Occipital lobe (tissue), 3 donors: ENCODE measurements at places on chromosomes 4 and X. TPM values are rescaled to one million over a fixed set of nuclear protein-coding genes. Genes with fewer than 3 reads are reported as not detected.

DNA sequence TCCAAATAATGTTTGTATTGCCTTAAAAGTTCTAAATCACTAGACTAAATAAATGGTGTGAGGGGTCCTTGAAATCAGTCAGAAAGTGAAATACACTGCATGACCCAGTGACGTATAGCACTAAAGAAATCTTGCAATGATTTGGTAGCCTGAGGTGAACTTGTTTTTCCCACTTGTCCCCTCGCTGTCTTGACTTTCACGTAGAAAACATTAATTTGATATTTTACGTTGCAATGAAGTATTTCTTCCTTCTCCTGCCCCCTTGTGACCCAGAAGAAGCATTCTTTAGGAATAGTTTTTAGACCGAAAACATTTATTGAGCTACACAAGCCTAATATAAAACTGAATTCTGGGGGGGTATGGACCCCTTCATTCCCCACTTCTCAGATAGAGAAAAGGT, 3.7 kb downstream of the KLB start:
- DNase-seq, result no peak

DNA sequence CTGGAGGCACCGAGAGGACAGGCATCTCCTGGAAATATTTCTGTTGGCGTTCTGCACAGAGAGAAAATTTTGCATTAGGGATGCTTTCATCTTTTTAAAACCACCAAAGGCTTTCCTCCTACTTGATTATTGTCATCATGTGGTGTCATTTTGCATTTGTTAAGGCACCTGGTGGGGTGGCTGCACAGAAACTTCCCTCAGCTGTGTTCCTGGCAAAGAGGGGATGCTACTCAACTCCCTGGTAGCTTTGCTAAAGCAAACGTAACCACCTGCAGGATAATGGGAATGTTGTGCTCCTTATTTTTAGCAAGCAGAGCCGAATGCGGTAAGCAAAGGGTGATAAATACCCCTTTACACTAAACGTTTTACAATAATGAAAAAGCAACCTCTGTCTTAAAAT, 229.8 kb downstream of the STIM2 start:
- DNase-seq, result no peak

The ADGRG2 gene
- 6.6 TPM for total RNA-seq

- no peak for DNase-seq
Measured at GRCh38 chrX:69197690-69198089, 32.4 kb upstream of the PJA1 start.

The PPEF2 gene
- not detected for total RNA-seq

DNA sequence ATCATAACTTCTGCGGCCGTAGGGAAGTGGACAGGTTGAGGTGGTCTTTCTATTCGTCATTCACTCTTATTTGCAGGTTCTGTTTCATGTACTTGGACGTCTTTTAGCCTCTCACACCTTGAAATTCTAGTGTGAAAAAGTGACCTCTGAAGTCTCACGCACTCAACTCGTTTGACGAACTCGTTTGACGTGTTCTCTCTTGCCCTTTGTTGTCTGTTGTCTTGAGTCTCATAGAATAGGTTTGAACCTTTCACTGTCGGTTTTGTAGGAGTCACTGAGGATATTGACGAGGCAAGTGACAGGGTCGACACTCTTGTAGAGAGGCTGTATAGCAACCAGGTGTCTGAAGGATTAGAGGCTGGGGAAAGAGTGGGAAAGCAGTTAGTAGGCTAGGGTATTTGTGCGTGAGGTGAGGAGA, 1.1 kb upstream of the PGRMC2 start:
- no peak for DNase-seq

DNA sequence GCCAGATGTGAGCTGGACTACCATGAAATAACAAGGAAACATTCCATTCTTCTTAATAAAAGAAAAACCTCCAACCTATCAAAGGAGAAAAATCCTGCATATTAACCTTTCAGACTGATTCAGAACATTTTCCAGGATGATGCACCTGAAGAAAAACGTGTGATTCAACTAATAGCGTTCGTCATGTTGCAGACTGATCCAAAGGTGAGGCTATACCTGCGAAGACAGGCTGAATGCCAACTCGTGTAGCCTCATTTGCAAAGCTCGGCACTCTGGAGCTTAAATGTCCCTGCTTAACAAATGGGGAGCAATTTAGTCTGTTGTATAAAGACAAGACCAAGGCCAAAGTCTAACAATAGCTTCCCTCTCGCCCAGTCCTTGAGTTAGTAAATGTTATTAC, 172.0 kb upstream of the NOCT start:
- no peak for DNase-seq

DNA sequence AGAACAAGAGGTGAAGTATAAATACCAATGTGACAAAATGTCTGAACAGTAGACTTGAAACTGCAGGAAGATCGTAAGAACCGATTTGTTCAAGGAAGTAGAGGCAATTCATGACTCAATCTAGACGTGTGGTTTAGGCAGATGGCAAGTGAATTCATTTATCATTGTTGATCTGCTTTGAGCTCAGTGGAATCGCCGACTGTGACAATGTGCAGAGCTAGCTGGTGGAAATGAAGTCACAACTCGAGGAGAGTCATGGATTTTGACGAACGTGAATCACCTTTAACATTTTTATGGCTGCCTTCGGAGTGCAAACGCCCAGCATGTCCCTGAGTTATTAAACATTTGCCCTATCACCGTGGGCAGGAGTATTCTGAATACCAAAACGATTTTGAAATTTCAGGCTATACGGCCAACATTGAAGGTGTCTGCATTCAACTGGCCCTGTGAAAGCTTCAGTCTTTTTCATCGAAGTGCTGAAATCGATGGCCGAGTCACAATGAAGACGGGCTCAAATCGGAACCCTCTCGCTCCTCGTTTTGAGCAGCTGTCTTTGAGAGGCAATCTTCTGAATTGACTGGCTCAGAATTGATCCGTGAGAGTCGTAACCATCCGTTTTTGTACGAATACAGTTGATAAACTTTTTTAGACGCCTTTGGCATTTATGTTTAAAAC, 689 bp upstream of the OGT start:
- DNase-seq, result no peak

DNA sequence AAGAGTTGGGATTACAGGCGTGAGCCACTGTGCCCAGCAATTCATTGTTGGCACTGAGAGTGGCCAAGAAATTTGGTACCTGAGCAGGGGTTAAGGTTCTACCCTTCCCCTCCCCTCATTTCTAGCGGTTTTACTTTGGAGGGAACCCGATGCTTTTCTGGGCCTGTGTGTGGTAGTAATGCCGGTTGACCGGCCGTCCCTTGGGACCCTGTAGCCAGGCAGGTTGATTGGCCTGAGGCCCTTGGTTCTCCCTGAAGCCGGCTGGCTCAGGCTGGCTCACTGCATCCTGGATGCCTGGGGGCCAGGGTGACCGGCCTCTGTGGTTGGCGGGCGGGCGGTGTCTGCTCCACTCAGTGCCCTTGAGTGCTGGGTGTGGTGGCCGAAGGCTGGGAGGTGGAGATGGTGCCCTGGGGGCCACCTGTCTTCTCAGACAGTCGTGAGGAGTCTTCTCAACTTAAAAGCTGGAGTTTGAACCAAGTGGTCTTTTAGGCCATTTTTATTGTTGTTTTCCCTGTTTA, 45.6 kb downstream of the RGS12 start:
- no peak for DNase-seq
